ENCODE measurements at places on chromosomes 2 and 18.

DNA sequence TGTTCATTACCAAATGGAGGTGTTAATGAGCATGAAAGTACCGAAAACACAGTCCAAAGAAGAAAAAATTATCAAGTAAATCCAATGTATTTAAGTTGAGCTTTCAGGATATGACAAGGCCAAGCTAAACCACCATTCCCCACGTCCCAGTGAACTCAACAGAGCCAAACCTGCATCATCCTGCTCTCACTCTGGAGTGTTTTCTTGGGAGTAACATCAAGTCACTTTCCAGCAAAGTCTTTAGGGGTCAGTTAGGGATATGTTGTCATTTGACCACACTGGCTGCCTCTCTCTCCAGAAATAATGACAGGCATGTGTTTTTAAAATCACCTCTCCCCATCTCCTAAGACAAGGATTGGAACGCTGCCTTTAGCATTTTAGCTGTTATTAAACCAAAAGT lies 140.5 kb downstream of the SRBD1 start:
- peak; percentile 96 for DNase-seq

DNA sequence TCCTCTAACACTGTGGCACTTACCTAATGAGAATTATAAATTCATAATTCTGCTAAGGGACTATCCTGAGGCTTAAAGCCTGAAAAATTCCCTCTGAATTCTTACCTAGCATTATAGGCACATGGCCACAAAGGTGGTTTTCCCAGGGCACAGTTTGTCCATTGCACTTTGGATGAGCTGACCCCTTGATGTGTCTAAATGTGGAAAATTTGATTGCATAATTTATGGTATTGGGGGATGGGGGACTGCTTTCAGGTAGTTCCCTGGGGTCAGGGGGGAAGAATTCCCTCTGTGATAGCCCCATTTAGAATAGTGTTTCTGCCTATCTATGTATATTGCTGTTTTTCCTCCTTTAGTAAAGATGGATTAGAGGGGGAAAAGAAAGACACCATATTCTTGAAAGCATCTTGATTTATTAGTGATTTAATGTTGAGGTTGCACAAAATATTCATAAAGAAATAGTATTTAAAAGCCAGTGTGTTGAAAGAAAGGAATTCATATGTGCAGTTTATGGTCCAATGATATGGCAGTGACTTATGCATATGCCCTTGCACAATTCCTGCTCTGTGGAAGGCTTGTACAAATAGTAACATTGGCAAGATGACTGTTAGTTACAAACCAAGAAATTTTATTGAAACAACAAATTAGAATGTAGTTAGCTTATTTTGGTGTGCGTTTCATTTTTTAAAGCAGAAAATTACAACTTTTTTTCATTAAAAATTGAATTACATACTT lies 8.7 kb upstream of the HTR2B start:
- no peak for DNase-seq

DNA sequence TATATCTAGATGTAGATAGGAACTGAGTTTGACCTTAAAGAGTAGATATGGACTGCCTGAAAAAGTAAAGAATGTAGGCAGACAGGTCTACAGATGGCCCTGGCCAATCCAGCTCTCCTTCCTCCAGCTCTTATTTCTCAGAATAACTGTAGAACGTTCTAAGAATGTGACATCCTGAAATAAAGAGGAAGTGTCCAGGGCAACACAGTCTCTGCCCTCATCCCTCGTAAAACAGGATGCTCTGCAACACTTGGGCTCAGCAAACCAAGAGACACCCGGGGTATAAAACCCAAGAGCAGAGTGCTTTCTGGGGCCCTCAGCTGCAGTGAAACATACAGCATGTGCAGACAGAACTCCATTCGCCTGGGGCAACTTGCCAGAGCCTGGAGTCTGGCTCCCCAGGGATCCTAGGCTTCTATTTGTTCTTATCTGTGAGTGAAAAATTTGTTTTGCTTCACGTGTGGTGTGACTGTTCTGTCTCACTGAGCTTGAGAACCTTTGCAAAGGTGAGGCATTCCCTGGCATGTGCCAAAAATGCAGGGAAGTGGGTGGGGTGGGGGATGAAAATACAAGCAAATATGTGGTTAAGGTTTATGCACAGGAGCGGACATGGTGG lies 401.0 kb downstream of the SETBP1 start:
- DNase-seq: no peak

DNA sequence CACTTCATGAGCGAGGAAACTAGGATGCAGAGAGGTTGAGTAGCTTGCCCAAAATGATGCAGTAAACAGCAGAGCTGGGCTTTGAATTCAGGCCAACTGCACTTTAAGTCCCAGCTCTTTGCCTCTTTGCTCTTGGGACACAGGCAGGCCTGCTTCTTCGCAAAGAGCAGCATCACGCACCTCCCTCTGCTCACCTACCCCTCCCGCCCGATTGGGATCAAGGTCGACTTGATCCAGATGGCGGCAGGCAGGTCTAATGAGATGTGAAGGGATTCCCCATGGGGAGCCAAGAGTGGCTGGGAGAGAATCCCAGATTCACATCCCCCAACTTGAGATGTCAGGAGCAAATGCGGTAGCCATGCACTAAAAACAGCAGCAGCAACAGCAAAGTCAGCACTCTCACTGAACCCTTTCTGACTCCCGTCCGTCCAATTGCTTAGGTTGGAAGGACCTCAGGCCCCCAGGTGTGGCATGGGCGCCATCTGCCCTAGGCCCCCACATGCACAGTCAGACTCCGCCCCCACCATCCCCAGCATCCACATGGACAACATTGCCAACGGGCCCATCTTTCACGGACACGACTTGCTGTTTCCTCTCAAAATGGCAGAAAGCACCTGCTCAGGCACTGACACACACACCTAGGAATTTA lies 84.3 kb upstream of the MAP4K4 start:
- DNase-seq: peak; percentile 84

- no peak for DNase-seq
Observed at GRCh38 chr2:158131919-158132566, 30.4 kb downstream of the UPP2 start.

DNA sequence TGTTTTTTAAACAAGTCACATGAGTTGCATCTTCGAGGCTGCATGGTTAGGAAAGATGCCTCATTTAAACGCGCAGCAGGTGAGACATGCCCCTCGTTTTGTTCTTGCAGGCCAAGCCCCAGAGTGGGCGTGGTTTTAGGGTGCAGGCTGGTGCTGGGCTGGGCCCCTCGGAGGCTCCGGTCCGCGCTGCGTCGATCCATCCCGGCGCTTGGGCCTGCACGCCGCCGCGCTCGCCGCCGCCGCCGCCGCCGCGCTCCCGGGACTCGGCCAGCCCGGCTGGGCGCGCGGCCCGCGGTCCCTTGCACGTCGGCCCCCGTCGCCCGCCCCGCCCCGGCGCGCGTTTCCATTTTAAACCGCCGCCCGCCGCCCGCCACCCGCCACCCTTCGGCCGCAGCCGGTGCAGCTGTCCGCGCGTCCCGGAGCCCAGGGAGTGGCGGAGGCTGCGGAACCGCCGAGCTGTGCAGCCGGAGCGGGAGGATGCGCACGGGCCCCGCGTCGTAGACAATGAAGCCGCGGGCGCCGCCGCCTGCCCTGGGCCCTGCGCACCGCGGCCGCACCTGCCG lies 175.5 kb downstream of the AGAP1 start:
- DNase-seq: peak; percentile 94

DNA sequence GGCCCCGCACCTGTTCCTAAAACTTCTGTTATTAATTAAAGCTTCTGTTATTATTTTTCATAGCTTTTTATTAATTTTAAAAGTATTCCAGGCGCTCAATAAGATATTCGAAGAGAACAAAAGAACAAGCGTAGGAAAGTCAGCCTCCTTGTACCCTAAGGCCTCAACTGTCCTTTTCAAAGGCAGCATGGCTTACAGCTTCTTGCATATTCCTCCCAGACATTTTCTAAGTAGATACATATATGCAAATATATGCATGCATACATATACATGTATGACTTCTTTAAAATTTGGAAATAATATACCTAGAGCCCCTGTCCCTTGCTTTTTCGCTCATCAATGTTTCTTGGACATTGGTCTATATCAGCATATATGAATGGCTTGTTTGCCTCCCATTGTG lies 12.3 kb downstream of the GPR55 start:
- DNase-seq: no peak

DNA sequence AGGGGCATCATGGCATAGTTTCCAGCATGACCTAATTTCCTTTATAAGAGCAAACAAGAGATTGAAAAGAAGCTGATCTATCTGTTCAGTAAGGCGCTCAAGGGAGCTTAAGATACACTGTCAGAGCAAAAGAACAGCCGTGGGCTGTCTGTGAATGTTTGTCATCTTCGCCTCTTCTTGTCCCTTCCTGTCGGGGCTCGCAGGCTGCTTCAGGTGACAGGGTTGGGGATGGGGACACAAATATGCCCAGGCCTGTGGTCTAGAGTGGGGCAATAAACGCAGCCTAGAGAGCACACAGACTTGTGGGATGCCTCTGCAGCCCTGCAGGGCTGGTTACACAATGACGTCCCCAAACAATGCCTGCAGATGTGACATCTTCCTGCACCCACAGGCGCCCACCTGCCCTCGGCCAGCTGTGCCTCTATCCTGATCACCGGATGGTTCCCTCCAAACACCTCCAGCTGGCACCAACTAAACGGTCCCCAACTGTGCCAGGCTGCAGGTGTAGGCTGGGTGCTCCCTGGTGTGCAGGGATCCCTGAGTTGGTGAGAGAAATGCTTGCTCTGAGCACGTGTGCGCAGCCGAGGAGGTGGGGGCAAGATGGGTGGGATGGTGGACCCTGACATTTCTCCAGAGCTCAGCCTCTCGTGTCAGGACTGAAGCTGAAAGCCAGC lies 72.8 kb downstream of the EDAR start:
- no peak for DNase-seq

DNA sequence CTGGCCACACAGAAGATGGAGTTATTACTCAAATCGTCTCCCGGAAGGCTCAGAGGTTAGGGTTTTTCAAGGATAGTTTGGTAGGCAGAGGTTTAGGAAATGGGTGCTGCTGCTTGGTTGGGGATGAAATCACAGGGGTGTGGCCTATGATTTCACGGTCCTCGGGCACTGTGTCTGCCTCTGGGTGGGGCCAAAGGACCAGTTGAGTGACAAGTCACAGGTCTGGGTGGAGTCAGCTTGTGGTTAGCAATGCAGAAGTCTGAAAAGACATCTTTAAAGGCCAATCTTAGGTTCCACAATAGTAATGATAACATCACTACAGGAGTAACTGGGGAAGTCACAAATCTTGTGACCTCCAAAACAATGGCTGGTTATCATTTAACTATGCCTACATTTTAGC lies 387.8 kb downstream of the ZNF521 start:
- DNase-seq: no peak

DNA sequence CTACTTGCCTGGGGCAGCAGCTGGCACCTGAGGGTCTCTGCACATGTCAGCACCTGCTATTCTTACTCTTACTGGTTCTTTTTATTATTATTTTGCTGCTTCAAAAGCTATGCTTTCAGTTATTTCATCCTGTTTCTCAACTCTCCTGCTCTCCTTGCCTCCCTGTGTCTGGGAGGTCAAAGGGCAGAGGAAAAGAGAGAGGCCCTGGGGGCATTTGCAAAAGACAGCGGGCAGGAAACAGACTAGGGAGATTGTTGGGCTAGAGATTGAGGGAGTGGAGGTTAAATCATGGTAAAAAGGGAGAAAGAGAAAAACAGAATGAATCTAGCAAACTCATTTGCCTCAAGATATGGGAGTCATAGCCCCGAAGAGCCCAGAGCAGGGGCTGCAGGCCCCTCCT lies 21.1 kb upstream of the RPL31 start:
- DNase-seq: no peak

DNA sequence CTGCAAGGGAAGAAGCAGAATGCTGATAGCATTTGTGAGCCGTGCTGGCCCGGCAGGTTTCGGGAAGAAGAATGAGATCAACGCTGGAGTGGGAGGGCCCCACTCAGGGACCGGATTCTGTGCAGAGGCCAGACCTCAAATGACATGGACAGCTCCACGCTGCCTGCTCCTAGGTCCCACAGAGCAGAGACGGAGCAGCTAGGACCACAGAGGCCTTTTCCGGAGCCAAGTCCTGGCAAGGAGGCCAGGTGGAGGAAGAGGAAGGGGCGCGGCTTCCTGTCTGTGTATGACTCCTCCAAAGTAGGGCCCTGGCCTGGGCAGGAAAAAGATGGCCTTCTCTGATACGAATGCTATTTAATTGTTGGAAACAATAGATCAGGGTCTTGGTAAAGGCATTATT lies 139.9 kb downstream of the LRRC30 start:
- peak; percentile 71 for DNase-seq

- no peak for DNase-seq
Observed at GRCh38 chr2:1422131-1422530, 8.9 kb downstream of the TPO start.

- no peak for DNase-seq
Observed at GRCh38 chr18:41347057-41347456, 608.0 kb upstream of the PIK3C3 start.

DNA sequence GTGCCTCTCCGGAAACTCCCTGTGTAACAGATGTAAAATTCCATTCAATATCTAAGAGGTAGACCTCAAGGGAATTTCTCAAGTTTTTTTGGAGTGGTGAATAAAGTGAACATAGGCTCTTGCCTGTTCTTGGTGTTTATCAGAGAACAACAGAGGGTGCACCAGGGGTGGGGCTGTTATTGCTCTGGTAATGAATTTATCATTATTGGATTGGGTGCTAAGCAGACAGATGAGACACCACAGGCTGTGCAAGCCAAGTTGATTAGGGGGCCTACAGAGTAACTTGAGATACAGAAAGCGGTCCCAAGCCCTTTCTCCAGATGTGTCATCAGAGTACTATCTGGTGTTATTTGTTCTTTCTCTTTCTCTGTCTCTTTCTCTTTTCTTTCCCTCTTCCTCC lies 286.3 kb downstream of the OSR1 start:
- DNase-seq: no peak

DNA sequence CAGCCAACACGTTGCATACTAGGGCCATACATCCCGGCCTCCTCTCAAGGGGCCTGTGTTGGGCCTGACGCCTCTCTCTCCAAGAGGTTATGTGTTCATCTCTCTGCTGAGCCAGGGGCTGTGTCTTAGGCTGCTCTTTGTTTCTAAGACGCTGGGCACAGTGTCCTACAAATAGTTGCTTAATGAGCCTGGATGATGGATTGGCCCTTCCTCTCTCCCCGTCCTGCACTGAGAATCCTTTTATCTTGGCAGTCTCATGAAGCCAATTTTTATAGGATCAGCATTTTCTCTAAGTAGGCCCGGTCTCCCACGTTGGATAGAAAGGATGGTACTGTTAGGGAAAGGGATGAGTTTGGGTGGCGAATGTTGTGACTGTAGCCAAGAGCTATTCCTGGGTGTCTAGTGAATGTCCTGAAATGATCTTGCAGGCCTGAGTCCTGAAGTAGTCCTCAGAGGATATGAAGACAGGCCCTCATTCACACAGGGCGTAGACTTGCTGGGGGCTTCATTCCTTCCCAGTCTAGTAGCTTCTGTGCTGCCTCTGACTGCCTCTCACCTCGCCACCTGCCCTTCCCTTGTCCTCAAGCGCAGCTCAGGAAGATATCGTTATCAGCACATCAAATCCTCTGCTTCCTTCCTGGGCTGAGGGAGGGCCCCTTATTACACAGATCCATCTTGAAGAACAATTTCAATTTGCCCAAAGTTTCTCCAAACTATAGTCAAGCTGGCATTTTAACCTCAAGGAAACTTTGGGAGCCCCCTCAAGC lies 8.8 kb downstream of the LBH start:
- peak; percentile 71 for DNase-seq

- DNase-seq: peak; percentile 57
Observed at GRCh38 chr18:7840411-7840810, 273.3 kb downstream of the PTPRM start.

- no peak for DNase-seq
Observed at GRCh38 chr2:145323512-145323911, 803.6 kb upstream of the ZEB2 start.

Measured in muscle of leg (tissue), 16 donors.